ENCODE measurements at places on chromosomes 16 and 17.

DNA sequence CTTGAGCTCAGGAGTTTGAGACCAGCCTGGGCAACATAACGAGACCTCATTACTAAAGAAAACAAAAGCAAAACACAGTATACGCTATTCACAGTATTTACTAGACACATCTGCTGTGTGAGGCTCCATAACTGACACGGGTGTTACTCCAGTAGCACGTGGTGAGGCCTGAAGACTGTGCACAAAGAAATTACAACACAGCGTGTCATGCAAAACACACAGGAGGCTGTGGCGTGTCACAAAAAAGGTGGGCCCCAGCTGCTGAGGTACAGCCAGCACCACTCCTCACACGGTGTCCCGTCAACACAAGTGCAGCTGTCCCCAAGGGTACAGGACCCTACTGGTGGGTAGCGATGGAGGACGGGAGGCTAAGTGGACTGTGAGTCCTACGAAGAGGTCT, 2.7 kb downstream of the CYBC1 start:
- no peak for DNase-seq

DNA sequence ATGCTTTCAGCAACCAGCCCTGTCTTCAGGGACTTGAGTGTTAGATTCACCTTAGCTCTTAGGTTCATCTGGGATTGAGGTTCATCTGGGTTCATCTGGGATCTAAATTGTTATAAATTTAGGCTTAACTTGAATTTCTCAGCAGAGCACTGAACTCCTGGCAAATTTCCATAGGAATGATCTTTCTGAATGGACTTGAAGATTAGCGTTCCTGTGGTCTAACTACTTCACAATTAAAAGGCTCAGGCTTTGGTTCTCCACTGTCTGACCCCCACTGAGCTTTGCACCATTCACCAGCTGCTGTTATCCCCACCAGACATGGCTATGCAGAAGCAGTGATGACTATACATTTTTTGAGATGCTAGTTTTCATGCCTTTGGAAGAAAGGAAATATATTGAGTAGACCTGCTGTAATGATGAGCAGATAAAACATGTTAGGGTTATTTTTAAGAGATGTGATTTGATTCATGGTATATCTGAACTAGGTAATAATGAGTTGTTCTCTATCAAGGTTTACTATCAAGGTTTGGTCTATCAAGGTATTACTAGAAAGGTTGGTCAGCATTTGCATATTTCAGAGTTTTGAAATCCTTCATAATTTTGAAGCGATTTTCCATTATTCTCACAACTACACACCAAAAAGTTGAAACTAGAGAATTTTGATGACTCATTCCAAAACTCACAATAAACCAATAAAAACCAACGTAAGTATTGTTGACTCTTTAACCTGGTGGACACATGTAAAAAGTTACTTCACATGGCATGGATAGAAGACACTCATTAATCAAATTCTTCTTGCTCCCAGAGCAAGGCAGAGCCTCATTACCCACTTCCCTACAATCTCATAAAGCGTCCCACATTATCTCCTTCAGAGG, 71.7 kb downstream of the SNX11 start:
- DNase-seq, result peak; percentile 68

DNA sequence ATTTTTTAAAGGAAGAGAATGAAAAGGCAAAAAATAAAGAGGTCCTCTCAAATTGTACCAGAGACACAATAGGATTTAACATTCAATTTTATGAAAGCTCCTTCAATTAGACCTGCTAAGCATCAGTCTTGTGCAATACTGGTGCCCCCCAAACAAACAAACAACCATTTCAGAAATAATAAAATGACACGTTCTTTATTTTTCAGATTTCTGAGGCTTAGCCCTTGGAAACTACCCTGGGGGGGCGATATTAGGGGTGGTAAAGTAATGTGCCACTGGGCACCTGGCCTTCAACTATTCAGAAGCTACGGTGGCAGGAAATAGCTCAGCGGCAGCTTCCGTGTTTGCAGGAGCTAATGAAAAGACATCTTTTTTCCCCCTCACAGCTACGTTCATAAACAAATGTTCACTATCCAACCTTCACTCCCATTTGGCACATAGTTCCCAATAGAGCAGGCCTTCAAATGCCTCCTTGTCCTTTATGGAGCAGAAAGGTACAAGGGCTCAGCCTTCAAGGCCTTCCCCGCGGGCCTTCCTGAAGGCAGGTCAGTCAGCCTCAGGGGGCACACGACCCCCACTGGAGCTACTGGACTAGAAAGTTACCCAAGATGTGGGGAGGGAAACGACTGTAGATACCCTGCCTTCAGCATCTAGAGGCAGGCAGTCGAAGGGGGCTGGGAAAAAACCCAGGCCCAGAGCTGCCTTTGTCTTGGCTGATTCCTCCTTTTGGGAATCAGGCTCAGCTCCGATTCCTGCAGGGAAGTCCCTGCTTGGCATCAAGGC, 44.1 kb downstream of the TBX4 start:
- no peak for DNase-seq

DNA sequence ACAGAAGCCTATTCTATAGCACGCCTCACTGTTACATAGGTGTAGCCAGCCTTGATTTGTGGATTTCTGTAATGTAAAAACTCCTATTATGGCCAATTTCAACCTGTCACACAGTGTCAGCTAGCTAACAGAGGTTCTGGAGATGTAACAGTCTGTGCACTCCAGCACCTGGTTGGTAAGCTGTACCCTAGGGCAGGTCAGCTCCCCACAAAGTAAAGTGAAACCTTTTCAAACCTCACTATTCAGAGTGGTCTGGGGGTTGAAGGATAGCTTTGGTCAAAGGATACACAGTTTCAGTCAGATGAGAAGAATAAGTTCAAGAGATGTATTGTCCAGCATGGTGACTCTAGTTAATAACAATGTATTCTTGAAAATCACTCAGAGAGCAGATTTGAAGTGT, 28.5 kb upstream of the TBX2 start:
- no peak for DNase-seq

DNA sequence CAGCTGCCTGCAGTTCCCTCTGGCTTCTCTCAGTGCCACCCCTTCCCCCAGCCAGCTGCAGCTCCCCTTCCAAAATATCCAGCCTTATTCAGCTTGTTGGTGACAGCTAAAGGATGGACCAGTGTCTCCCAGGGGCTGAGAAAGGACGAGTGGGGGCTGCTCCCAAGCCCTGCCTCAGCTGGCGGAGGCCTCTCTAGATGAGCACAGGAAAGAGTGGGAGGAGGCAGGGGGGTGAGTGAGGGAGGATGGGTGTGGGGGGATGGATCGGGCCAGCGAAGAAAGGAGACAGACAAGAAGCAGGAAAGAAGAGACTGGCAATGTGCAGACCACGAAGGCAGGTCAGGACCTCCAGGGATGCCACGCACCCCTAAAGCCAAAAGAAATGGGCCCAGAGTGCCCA, 17.5 kb downstream of the PIPOX start:
- no peak for DNase-seq

- no peak for DNase-seq
These were observed 234.4 kb downstream of the ZNF423 start for GRCh38 chr16:49621241-49622083.

DNA sequence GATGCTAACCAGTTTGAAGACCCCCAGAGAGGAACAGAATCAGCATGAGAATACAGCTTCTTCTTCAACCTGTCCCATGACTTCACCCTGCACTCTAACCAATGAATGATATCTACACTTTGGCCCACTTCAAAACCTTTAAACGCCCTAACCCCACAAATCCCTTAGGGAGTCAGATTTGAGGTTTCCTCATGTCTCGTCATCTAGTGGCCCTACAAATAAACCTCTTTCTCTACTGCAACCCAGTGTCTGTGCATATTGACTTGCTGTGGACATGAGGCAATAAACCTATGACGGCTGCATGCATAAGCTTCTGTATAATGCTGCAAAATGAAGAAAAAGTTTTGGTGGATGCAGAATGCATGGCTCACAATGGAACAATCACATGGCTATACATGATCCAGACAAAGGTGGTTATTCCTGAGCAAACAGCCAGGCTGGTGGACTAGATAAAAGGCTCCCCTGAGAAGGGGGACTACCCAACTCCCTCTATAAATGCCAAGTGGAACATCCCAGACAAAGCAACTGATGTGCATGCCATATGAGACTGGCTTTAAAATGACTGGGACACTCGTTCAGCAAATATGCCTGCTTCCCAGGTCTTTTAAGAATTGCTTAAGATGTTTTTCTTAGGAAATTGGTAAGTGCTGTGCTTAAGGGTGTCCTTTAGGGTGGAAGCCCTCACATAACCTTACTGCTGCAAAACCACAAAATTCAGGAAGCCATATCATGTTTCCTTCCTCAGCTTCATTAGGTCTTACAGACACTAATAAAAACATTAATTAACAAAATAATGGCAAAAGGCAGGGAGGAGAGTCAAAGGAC, 12.2 kb downstream of the N4BP1 start:
- DNase-seq, result no peak

DNA sequence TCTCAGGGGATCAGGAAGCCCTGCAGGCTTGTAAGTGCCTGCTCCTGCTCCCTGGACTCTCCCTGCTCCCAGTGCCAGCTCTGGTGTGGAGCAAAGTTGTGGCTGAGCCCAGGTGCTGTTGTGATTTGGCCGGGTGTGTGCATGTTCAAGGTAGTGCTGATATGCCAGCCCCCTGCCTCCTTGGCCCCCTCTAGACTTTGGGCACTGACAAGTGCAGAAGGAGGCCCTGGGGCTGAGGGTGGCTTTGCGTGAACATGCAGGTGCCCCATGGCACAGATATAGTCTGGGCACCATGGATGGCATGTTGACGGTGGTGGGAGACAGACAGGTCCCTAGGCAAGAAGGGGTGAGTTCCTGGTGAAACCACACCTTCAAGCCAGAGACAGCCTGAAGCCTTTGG, 441.6 kb upstream of the CDH8 start:
- DNase-seq, result no peak

GRCh38 chr16:79707876-79708275, 107.3 kb upstream of the MAF start:
- DNase-seq, result no peak

GRCh38 chr16:610513-611381, 20.0 kb upstream of the WFIKKN1 start:
- DNase-seq, result peak; percentile 65

DNA sequence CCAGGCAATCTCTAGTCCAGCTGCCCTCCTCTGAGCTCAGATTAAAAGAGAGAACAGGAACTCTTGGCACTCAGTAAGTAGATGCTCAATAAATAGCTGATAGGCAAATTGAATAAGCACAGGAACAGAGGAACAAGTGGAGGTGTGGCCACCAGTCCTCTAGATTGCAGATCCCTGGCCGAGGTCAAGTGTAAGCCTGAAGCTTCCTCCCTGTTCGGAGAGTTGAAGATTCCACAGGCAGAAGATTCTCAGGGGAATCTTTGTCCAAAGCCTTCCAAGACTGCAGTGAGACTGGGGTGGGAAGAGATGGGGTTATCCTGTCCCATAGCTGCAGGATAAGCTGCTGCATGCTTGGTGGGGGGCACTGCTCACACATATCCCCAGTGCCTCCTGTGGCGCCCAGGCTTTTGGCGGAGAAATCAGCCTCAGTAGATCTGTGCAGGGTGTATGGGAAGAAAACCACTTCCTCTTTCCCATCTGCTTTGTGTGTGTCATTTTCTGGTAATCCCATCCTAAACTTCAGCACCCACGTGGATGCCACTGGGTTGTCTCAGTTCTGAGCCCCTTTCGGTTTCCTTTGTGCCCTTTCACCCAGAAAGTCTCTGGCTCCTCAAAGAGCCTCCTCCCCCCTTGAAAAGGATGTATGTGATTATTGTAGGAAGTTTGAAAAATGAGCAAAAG, 12.1 kb downstream of the CD300A start:
- no peak for DNase-seq

DNA sequence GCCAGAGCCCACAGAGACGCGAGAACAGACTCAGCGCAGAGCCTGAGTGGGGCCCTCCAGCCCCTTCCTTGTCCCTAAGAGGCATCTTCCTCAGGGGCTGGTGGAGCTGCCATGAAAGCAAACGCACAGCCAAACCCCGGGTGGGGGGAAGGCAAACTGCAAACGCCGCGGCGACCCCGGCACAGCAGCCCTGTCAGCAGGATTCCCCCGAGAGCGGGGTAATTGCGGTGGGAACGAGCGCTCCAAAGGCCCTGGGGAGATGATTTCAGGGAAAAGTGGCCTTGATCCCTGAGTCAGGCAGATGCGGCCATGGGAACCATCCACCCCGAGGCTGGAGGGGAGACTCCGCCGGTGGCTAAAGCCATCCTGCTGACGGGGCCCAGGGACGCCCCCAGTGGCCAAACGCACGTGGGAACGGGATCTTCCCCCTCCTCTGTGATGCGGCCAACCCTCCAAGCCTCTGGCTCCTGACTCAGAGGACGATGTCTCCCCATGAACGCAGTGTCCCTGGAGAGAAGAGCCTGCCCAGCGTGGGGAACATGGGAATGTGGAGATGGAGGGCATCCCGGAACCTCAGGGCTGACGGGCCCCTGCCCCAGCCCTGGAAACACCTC, 25.1 kb downstream of the SLC7A5 start:
- no peak for DNase-seq

DNA sequence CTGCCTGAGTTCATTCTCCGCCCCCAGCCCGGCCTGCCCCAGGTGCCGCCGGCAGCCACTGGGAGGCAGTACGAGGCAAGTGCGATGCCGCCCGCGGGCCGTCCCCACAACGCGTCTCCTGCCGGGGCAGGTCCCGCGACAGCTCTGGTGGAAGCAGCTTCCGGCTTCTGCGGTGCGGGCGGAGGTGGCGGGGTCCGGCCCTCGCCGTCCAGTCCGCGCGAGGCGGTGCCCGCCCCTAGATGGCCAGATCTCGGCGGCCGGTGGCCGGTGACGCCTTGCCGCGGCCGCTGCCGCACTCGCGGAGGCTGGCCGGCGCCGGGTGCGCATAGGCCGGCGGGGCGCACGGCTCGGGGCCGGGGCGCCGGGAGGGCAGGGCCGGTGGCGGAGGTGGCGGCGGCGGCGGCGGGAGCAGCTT, 1.8 kb downstream of the GJD3 start:
- DNase-seq, result peak; percentile 88

DNA sequence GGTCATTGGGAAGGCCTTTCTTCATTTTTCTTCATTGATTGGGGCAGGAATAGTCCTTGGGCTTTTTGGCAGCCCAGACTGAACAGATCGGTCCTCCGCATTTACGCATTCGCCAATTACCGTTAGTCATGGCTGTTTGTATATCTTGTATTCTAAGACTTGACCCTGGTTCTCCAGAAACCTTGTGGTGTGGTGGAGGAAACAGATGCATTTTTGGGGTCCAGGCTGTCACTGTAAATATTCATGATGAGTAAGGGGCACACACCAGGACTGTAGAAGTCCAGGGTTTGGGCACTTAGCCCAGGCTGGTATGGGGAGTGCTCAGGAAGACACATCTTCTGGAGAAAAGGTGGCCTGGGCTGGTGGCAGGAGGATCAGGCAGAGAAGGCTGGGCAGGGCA, 371.6 kb downstream of the CPPED1 start:
- DNase-seq, result no peak

DNA sequence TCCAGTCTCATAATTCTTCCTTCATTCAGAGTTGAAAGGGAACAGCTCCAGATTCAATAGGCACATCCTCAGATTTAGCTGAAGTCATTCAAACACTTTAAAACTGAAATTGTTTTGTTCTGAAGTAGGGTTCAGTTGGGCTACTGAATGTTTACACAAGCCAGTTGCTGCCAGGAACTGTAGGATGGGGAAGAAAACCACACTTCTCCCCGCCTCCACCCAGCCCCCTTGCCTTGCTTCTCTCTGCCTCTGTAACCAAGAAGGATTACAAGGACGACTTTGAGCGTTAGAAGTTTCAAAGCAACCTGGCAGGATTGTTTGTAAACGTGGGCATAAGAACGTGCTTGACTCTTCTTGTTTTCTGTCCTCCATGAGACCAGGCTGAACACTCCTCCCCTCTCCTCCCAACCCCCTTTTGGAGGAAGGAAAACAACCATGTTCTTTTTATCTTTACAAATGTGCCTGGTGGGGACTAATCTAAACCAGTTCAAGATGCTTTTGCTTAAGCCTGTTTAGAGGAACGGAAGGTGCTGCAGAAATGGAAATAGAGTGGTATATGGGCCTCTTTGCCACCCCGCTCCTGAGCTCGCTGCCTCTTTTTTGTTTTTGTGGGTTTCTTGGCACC, 287.9 kb downstream of the FTO start:
- peak; percentile 46 for DNase-seq
